CD4-positive, alpha-beta T cell treated with Interleukin-6 for 4 hours (primary cell): ENCODE measurements at places on chromosomes 12 and 14.

GRCh38 chr14:37870632-37871346 is 275.4 kb downstream of the TTC6 start:
- no peak for DNase-seq

- no peak for DNase-seq
Observed at GRCh38 chr14:64364907-64365306, 23.2 kb upstream of the MTHFD1 start.

DNA sequence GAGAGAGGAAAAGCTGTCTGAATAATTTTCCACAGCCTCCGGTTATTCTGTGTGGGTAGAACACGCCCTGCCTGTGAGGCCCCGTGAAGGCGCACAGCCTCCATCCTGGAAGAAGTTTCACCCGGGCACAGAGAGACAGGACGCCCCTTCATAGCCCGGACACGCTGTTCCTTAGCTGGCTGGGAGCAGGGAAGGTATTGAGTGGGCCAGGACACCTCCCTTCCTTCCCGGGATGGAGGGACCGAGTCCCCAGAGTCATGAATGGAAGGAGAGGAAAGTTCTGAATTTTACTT is 135.5 kb downstream of the GCH1 start:
- no peak for DNase-seq

DNA sequence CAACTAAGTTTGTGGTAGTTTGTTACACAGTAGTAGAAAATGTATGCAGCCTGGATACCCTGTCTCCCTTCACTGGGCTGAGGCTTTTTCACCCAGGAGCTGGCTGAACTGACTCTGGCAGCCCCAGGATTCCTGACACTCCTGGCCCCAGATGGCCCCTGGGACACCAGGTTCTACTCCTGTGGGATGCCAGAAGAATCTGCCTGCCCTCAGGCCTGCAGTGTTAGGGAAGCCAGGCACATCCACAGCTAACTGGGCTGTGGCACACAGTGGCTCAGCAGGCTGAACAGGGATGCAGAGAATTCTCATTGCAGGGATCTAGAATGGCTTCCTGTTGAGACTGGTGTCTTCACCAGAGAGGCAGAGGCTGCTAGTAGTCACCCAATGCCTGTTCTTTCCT is 8.5 kb downstream of the IFI27 start:
- no peak for DNase-seq

DNA sequence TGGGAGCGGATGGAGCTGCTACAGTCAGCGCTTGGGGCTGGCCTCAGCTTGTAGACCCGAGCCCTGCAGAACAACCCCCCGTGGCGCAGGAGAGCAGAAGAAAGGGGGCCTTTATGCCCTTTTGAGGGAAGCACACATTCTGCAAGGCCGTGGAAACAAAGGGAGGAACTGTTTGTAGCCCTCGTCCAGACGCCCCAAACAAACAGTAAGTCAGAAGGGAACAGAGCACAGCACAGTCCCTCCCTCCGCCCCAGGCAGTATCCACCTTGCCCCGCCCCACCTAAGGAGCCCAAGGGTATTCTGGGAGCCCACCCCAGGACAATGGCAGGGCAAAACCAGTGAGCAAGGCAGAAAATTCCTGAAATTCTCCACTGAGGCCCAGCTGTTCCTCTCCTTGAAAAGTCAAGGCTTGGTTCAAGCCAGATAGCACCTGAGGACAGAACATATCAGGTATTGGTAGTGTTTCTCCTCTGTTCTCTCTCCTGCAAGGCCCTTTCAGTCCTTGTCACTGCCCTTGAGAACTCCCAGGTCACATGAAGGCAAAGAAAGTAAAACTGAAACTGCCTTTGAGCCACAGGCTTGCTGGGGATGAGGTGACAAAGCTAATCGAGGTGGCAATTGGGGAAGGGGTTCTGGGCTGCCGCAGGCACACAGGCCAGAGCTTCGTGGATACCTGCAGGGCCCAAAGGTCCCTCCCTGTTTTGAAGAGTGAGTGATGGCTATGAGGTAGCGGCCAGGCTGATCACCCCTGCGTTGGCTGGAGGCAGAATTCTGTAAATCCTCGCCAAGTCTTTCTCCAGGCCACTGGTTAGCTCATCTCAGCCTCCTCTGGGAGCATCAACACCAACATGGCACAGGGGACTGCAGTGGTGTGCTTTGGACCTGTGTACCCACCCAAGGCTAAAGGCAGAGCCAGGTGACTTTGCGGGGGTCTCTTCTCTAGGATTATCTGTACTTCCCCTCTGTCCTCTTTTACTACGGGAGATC is 499 bp downstream of the DGLUCY start:
- peak; percentile 65 for DNase-seq

GRCh38 chr12:82660541-82661325 is 26.0 kb upstream of the TMTC2 start:
- DNase-seq, result no peak

DNA sequence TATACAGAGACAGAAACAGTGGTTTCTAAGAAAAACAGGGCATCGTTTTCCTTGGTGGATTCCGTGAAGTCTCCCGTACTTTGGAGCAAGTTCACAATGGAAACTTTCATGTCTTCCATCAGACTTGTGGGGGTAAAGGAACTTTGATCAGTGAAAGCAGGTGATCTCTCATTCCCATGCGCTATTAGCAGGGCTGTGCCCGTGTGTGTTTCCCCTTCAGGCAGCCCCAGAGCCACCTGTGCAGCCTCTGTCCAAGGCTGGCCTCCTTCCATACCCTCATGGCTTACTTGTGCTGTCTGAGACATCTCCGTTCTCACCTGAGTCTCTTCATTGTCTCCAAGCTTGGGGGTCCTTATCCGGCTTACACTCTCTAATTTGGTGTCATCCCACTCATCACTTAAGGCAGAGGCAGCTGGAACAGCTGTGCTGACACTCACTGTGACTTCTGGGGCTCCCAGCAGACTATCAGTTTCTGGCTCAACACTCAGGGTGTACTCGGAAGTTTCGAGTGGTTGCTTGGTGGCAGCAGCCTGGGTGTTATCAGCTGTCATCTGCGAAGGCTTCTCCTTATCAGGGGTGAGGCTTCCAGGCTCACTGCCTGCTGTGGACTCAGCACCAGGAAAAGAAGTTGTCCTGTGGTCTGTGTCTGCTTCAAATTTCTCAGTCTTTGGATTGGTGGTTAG is 13.8 kb downstream of the ARMH4 start:
- no peak for DNase-seq

DNA sequence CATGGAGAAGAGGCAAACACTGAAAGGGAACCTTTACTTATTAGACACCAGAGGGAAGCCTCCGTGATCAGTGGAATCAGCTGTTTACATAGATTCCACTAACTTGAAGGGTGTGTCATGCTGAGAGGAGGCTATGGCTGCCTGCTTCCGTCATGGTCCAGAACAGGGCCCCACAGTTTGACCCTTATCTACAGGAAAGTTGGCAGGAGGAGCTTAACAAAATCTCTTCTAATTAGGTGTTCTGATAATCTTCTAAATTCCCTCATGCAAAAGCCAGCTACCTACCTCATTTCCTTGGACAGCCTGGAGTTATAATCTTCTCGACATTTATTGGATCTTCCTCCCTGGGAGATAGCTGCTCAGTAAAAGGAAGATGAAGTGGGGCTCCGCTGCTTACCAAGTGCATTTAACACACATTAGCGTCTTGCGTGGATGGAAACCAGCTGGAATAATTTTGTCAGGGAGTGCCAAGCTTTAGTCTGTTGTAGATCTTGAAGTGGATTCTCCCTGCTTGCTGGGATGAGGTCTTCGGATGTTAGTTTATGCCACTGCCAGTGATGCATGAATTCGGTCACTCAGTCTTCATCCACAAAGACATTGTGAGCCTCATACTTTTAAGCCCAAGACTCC is 171.0 kb downstream of the PAH start:
- no peak for DNase-seq

DNA sequence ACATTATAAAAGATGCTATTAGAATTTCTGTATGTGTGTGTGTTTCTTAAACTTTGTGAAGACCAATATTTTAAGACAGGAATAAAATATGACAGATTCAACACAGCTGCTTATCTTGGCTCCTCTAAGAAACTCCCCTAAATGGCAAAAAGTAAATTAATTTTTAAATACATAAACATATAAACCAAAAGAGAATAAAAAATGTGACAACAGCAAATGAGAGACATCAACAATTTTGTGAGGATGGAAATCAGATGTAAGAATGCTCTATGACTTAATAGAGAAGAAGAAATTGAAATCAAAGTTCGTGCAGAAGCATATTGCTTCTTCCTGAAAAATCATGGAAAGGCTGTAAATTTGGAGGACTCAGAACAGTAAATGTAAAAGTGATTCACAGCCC is 1083.8 kb downstream of the FLRT2 start:
- DNase-seq, result no peak

DNA sequence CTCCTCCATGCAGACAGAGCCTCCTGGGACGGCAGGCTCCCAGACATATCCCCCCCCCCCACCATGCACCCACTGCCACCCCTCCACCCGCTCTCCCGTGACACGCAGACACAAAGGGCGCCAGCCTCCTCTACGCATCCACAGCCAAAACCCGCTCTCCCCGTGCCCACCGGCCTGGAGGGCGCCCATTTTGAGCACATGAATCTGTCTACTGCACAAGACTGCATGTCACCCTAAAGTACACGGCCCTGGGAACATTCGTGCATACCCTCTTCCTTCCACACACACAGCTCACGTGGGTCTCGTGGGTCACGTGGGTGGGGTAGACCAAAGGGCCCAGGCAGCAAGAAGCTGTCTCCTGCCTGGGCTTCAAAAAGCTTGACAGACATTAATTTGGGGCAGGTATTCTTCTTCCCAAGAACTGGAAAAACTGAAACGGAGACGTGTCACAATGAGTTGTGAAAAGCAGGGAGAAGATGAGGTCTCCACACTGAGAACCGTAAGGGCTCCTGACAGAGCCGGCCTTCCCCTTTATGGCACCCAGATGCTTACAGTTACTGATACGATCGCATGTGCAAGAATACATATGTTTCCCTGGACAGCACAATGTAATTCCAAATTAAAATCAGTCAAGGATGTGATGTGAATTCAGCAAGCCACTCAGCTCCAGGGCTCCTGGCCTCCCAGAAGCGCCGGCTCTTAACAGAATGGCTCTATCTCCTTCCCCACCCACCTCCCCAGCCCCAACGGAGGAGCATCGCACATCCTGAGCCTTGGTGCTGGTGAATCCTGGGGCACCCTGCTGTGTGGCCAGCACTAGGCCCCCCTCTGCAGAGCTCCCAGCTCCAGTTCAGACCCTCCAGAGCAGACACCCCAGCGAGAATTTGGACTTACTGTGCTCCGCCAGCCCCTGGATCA is 1.9 kb downstream of the TGFB3 start:
- DNase-seq, result no peak

DNA sequence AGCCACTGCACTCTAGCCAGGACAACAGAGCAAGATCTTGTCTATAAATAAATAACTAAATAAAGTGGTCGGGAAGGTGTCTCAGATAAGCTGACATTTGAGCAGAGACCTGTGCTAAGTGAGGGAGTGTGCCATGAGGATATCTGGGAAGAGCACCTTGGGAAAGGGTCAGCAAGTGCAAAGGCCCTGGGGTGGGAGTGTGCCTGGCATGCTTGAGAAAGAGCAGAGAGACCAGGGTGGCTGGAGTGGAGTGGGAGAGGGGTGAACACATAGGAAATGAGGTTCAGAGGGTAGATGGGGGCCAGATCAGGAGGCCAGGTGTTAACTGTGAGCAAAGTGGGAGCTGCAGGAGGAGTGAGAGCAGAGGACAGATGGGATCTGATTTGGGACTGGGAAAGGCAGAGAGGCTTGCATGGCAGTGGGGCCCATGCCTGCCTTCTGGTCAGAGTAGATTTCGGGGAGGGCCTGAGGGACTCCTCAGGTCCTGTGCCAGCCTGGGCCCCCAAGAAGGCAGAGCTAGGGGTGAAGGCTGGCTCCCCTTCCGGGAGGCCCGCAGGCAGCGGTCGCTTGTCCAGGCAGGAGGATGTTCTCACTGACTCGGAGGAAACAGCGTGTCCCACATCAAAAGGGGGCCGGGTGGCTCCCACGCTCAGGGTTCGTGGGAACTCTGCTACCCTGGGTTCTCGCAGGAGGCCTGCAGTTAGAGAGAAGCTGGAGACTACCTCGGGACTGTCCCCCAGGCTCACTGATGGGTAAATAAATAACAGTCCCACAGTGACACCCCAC is 32.6 kb downstream of the DTX1 start:
- DNase-seq, result peak; percentile 62

GRCh38 chr12:11746024-11746771 is 96.7 kb downstream of the ETV6 start:
- DNase-seq, result no peak

GRCh38 chr12:13228579-13228978 is 32.1 kb downstream of the EMP1 start:
- no peak for DNase-seq

DNA sequence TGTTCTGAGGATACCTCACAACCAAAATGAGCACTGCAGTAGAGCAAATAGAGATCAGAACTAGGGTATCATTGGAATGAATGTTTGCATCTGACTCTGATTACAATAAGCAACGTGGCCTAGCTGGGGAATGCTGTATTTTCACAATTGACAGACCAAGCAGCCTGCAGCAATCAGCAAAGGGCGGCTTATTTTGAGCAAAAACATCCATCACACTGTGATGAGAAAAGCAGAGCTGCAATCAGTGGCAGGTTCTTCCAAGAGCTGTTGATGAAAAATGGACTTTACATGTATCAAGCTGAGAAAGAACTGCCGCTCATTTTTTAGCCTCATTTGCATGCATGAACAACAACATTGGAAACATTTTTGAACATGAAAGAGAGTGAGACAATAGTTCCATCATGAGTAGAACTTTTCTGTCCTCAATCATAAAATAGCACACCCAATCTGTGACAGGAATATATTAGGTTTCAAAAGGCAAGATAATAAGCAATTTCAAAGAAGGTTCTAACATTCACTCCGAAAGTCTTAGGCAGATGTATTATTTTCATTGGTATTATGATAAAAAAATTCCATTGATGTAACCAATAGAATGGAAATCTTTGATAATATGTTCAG is 249.7 kb upstream of the FBXO33 start:
- no peak for DNase-seq

GRCh38 chr12:12903642-12904609 is 12.6 kb downstream of the GPRC5A start:
- no peak for DNase-seq

DNA sequence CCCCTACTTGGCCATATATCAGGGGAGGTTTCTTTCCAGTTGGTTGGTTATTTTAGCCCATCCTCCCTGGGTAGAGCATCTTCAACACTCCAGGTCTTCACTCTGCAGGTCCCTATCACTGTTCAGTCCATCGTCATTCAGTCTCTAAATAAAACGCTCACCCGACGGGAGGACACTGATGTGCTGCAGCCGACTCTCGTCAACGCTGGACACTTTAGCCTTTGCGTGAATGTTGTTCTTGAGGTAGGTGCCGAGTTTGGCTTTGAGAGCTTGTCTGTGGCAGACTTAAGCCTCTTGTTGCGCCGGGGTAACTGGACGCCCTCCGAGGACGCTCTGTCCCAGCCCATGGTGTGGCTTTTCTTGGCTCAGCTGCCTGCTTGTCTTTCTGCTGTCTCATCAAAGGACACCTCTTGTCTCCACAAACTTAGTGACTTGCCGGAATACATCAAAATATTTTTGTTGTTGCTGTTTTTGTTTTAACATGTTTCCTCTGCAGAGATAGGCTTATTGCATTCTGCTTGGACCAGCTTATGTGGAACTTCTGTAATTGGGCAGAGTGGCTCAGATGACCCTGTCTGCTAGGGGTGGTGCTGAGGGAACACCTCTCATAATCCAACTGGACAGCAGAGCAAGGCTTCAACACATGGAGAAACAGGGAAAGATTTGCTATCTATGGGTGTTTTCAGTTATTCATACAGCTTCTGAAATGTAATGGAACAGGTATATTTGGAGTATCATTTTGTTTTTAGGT is 26.5 kb downstream of the TCTN1 start:
- DNase-seq, result no peak
